ENCODE measurements at places on chromosomes 12 and 14. TPM values are rescaled to one million over a fixed set of nuclear protein-coding genes. Genes with fewer than 3 reads are reported as not detected.
A peak's percentile ranks its signal among the peaks of the same experiment; 100 is the strongest.

The DAO gene
- not detected for total RNA-seq

GRCh38 chr14:78248501-78249090 lies 78.4 kb downstream of the NRXN3 start:
- H3K27me3 ChIP-seq = no peaks in the 10 kb centered on the region
- DNase-seq = no peak
- no peaks in the 10 kb centered on the region for H3K36me3 ChIP-seq
- H3K4me3 ChIP-seq = no peak overlapping the region
- no peaks in the 10 kb centered on the region for H3K4me1 ChIP-seq

The ANHX gene
- not detected for total RNA-seq

- H3K4me1 ChIP-seq = peaks cover 20% of the 10 kb centered on the region
- no peak overlapping the region for H3K27ac ChIP-seq
- no peak overlapping the region for H3K4me3 ChIP-seq
- no peaks in the 10 kb centered on the region for H3K27me3 ChIP-seq
These were observed 186.8 kb upstream of the HIF1A start for GRCh38 chr14:61508526-61508925.

DNA sequence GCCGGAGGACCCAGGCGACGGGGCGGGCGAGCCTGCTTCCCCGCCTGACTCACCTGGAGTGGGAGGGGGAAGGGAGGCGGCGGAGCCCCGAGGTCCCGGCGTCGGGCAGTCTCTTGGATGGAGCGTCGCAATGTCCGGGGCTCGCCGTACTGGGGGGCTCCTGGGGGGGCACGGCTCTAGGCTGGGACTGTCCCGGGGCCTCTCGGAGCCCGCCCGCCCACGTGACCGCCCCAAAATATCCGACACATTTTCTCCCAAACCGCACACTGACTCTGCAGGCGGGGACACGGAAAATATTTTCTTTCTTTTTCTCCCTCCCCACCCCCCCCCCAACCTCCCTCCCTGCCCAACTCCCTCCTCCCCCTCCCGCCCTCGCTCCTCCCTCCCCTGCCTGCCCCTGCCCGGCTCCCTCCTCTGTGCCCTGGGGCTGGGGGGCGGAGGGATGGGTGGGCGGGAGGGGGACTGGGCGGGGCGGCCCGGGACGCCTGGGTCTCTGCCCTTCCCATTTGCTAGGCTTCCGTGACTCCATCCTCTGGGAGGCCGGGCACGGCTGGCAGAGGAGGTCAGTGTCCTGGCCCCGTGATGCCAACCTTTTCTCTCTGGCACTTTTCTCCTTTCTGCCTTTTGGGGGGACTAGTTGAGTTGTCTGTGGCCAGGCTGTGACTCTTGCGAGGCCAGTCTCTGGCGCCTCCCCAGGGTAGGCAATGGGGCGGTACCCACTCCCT lies at the start of gene RARG:
Gene RARG (minus strand): TSS at position 289 of the 725 bp plus-strand sequence. CDS start 4,664 bp downstream, outside the sequence.
- H3K27me3 ChIP-seq = peaks cover 21% of the 10 kb centered on the region
- H3K4me3 ChIP-seq = peak within 1 kb of the TSS; percentile 52
- peak within 1 kb of the TSS; percentile 42 for H3K27ac ChIP-seq
- H3K4me1 ChIP-seq = peaks cover 24% of the 10 kb centered on the region
- DNase-seq = no peak

The CCDC196 gene
- not detected for total RNA-seq

DNA sequence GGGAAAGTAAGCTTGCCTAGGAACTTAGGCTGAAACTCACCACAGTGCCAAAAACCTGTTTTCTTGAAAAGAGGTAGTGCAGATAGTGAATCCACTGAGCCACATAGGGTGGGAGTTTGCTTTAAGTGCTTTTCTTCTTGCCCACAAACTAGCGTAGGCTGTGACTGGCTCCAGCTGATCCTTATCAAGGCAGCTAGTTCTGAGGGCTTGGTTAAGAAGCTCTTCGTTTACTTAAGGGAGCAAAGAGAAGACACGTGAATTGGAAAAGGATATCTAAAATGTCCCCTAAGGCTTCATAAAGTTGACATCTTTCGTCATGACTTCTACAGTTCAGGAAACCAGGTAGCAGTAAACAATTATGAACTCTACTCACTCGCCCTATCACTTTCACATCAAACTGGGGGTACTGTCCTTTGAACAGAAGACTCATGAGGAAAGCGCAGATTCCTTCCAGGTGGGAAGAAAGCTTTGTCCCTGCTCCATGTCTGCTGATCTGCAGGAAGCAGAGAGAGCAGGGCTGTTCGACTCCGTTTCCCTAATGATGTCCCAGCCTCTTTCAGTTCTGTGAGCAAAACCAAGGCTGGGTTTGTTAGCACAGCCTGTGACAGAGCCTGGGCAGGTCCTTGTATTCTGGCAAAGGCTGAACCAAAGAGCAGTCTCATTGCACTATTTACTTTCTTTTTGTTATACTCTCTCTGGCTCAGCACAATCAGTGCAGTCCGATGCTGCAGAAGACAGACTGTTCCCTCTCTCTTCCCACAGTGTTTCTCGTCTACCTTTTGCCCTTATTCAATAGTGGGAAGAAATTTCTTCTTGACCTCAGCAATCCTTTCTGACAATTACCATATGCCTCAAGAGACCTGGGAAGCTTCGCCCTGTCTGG lies 93.5 kb upstream of the ETV6 start:
- DNase-seq = no peak
- H3K27me3 ChIP-seq = peaks cover 40% of the 10 kb centered on the region
- no peak overlapping the region for H3K4me3 ChIP-seq
- H3K36me3 ChIP-seq = no peaks in the 10 kb centered on the region
- no peak overlapping the region for H3K27ac ChIP-seq

DNA sequence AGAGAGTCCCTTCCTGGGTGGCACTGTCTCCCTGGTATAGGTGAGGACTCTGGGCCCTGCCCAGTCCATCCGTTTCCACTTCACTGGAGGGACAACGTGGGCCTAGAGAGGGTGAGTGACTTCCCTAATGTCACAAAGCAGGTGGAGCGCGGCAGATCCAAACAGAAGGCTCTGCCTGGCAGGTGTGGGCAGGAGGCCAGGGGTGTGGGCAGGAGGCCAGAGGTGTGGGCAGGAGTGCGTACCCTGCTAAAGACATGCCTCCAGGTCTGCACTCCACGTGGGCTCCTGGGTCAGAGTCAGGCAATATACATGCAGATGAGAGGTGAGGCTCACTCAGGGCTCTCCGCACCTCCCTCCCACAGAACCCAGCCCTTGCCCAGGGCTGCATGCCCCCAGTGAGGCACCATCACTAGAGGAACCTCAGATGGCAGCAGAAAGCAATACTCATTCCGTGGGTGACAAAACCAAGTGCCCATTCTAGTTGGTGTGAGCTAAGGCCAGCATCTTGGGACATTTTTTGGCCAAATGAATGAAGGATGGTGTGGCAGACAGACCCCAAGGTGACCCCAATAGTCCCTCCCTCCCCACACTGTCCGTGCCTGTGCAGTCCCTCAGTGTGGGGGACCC lies 271.6 kb upstream of the RTL1 start:
- H3K27me3 ChIP-seq = peaks cover 1% of the 10 kb centered on the region
- DNase-seq = no peak
- H3K27ac ChIP-seq = no peak overlapping the region

The GPX2 gene
- total RNA-seq = not detected

DNA sequence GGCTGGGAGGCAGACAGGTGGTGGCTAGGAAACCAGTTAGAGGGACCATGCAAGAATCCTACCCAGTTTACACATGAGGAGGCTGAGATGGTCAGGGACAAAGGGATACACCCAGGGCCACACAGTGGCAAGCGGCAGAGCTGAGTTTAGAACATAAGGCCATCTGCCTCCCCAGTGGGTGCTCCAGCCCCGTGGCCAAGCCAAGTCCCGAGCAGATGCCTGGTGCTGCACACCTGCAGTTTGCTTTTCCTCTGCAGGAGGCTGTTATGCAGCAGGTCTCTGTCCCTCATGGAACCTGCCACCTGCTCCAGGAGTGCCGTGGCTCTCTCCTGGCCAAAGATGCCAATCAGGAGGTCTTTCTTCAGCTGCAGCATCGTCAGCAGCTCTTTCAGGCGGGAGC lies 70.8 kb downstream of the SYNE3 start:
- H3K27me3 ChIP-seq = no peaks in the 10 kb centered on the region
- H3K27ac ChIP-seq = no peak overlapping the region
- H3K36me3 ChIP-seq = peaks cover 7% of the 10 kb centered on the region
- no peak overlapping the region for H3K4me3 ChIP-seq

DNA sequence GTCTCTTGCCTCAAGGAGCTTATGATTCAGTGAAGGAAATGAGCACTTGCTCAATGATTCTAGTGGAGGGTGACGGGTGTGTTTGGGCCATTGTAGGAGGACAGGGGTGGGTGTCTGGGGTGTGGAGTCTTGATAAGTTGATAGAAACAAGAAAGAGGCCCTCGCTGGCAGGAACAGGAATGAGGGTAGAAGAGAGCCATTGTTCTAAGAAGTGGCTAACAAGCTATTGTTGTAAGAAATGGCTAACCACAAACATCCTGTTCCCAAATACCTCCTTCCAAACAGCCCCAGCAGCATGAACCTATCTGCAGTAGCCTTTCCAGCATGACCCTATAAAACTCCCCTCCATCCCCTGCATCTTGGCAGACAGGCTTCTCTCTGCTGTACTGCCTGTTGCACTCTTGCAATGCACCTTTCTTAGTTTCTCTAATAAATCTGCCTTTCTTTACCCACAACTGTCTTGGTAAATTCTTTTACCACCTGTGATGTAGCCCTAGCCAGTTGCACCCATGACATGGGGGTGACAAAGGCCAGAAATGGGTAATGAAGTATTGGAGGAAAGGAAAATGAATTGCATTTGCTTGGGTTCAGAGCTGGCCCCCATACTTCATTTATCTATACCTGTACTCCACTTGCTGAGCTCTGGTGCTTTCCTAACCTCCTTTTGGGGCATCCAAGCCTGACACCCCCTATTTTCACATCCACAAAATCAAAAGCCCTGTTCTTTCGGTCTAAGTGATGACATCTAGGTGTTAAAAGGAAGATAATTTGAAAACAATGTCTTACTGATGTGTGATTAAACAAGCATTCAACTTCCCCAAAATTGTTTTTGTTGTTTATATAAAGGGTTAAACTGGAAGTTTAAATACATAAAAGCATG lies 389.1 kb downstream of the GRIN2B start:
- no peaks in the 10 kb centered on the region for H3K36me3 ChIP-seq
- no peak overlapping the region for H3K27ac ChIP-seq
- H3K4me3 ChIP-seq = no peak overlapping the region
- H3K4me1 ChIP-seq = no peaks in the 10 kb centered on the region
- H3K27me3 ChIP-seq = no peaks in the 10 kb centered on the region
- DNase-seq = no peak

The ADAMTS20 gene
- not detected for total RNA-seq

DNA sequence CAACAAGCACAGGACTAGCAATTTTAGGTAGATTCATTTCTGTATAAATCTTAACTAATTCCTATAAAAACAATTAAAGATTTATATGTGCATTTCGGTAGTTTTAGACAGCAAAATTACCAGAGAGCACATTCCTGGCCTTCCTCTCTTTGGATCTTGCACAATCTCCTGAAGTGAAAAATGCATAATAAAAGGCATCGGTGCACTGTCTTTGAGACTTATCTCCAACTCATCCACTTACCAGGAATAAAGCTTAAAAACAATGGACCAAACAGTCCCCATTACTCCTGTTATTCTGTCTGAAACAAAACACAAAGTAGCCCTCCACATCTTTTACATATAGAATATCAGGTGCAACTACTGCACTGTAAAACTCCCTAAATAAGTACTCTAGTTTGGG lies 69.3 kb downstream of the HECTD1 start:
- peaks cover 6% of the 10 kb centered on the region for H3K4me1 ChIP-seq
- H3K27me3 ChIP-seq = no peaks in the 10 kb centered on the region
- DNase-seq = peak; percentile 6
- peaks cover 36% of the 10 kb centered on the region for H3K36me3 ChIP-seq
- H3K4me3 ChIP-seq = no peak overlapping the region

GRCh38 chr14:99820702-99821331 lies 27.6 kb downstream of the EML1 start:
- H3K4me3 ChIP-seq = no peak overlapping the region
- DNase-seq = no peak
- no peak overlapping the region for H3K27ac ChIP-seq
- peaks cover 5% of the 10 kb centered on the region for H3K4me1 ChIP-seq

DNA sequence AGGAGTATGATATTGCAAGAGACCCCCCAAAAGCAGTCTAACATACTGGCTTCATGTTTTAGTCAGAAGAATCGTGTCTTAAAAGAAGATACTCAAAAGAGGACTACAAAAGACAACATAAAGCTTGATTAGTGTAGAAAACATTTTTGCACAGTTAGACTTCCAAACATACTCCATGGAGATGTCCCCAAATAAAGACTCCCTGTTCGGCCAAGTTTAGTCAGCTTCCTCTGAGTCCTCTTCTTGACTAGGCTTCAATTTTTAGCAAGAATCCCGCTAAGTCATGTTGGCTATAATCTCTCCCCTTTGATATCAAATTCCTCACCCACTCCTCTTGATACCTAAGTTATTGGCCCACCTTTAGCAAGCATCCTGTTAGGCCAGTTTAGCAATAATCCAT lies 298.0 kb downstream of the RMST start:
- no peak overlapping the region for H3K4me3 ChIP-seq
- H3K4me1 ChIP-seq = no peaks in the 10 kb centered on the region
- H3K36me3 ChIP-seq = no peaks in the 10 kb centered on the region
- DNase-seq = no peak
- H3K27me3 ChIP-seq = no peaks in the 10 kb centered on the region

DNA sequence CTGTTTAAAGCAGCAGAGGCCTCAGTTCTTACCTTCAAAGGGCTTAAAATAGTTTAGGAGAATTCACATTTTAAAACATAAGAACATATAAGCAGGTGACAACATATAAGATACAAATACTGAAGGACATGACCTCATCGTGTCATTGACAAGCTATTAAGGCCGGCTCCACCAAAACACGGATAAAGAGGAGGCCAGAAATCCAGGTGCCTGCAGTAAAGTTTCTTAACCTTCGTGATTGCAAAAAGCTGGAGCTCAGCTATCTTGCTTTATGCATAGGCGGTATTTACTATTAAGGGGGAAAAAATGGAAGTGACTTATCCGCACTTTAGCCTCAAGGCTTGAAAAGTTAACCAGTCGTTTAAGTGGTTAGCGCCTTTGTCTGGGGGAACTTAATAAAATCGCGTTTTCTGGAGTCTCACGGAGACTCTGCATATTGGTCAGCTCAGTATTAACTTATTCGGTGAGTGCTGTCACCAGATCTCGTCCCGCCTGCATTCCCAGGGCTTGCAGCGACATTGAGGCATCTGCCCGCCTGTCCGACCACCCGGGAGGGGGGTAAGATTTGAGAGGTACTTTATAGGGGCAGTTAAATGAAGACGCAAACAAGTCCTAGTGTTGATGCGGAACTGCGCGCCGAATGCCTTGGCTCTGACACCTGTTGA lies 1.1 kb upstream of the SP1 start:
- H3K27ac ChIP-seq = peak overlapping the region; percentile 96
- H3K4me1 ChIP-seq = peaks cover 16% of the 10 kb centered on the region
- H3K27me3 ChIP-seq = no peaks in the 10 kb centered on the region
- DNase-seq = no peak
- peaks cover 17% of the 10 kb centered on the region for H3K36me3 ChIP-seq

The ELK3 gene
- 14.5 TPM for total RNA-seq

The RASAL1 gene
- total RNA-seq = not detected

- DNase-seq = peak; percentile 63
- no peaks in the 10 kb centered on the region for H3K27me3 ChIP-seq
- H3K36me3 ChIP-seq = no peaks in the 10 kb centered on the region
- peak overlapping the region; percentile 3 for H3K27ac ChIP-seq
- peaks cover 7% of the 10 kb centered on the region for H3K4me1 ChIP-seq
These were observed 23.0 kb upstream of the TTC7B start for GRCh38 chr14:90839024-90839888.

- no peaks in the 10 kb centered on the region for H3K36me3 ChIP-seq
- H3K27ac ChIP-seq = no peak overlapping the region
- no peaks in the 10 kb centered on the region for H3K27me3 ChIP-seq
- H3K4me3 ChIP-seq = no peak overlapping the region
These were observed 768.8 kb upstream of the NOVA1 start for GRCh38 chr14:27366596-27366995.

The KRT75 gene
- not detected for total RNA-seq
